ENCODE measurements at places on chromosomes 16 and 17.

DNA sequence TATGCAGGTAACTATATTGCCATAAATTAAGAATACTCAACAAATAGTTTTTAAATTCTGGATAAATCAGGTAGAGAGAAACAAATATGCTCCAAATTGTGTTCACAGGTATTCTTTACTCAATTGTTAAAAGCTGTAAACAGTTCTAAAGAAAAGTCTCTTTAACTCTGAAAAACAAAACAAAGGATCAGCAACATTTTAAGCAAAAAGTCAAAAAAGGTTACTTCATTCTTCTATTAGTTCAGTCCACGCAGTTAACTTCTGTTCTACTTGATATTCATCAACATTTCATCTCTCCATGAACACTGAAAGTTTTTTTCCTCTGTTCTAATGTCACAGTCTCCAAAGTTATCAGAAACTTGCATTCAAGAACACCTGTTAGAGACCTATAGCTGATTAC is 47.9 kb downstream of the SCPEP1 start:
- DNase-seq: no peak

DNA sequence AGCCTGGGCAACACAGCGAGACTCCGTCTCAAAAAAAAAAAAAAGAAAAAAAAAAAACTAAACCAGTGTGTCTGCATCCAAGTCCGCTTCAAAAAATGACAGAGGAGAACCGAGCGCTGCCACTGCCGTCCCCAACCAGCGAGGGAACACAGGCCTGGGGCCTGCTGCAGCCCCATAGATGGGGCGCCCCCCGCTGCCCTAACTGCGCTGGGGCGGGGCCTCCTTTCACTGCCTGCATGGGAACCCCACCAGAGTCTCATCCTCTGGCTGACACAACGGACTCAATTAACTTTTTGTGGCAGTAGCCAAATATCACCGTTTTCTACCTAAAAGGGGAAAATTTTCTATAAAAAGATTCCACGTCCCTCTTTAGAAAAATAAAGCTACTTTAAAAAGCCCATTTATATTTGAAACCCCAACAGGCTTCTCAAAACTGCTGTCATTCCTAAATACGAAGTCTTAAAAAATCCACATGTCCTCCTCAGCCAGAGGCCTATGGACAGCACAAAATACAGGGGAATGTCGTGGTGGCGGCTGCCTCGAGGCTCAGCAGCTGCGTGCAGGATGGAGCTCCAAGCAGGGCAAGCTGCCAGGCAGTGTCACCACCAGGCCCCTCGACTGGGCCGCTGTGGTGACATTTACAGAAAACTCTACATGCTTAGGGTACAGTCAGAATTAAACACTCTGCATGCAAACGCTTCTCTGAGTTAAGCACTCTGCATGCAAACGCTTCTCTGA is 30.3 kb downstream of the KLHDC4 start:
- DNase-seq: no peak

DNA sequence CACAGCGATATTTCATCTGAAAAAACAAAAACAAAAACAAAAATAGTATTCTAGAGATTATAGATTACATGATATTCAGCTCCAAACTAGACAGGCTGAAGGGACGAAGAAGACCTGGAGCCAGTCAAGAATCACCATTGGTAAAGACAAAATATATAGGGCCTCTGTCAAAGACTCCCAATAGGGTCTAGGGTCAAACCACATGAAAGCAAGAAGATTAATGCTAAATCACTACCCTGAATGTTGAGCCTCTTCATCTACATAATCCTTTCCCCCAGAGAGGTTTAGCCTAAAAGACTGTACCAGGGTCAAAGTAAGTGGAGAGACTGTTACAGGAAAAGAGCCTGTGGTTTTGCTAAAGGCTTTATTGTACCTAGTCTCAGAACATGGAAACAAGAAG is 10.8 kb upstream of the NME1 start:
- no peak for DNase-seq

DNA sequence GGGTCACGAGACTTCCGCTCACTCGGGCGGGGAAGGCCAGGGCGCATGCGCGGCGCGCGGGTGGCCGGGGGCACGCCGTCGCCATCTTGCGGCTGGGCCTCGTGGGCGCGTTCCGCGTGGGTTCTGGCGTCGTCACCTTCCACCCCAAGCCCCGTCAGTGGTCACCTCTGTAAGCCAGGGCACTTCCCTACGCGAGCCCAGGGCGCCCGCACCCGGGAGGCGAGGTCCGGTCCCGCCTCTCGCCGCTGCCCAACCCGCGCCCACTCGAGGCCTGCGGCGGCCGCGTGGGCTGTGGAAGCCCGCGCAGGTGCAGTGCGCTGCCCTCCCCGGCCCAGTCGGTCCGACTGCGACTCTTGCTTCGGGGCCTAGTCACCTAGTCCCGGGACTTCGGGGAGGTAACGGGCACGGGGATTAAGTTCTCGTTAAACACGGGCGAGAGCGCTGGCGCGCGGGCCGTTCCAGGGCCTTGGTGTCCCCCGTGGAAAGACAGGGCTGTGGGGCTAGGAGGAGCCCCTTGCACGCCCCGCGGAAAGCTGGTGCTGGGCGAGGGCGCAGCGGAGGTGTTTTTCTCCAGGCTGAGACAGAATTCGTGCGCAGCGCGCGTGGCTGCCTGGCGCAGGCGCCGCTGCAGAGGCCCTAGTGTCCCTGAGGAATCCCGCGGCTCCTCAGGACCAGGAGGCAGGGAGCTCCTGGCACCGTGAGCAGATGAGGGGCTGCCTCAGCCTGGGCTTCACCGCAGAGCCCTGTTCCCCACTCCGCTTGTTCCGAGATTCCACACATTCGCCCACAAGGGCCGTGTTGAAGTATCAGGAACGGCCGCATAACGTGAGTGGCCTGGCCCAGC is 472 bp upstream of the ARHGDIA start:
- DNase-seq: peak; percentile 94

DNA sequence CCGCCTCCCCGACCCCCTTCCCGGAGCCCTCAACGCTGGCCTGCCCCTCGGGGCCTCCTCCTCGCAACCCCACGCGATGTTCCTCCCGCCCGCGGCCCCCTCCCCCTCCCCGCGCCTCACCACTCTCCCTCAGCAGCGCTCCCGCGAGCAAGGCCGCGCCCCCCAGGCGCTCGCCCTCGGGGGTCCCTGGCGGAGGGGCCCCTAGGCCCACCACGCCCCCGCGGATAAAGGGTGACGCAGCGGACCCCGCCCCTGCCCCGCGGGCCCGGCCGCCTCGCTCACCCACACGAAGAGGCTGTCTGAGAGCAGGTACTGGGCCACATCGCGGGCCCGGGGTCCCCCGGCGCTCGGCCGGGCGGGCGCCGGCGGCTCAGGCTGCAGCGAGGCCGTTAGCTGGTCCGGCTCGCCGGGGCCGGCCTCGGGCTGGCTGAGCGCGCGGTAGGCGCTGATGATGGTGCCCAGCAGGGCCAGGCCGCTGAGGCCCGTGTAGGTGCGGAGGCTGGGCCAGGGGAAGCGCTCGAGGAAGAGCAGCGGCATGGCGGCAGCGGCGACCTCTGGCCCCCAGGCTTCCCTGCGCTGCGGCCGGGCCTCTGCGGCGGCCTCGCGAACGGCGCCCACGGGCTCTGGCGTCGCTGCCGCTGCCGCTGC is 430 bp downstream of the AMFR start:
- peak; percentile 58 for DNase-seq

GRCh38 chr16:46743232-46743719 is 4.9 kb downstream of the MYLK3 start:
- no peak for DNase-seq

DNA sequence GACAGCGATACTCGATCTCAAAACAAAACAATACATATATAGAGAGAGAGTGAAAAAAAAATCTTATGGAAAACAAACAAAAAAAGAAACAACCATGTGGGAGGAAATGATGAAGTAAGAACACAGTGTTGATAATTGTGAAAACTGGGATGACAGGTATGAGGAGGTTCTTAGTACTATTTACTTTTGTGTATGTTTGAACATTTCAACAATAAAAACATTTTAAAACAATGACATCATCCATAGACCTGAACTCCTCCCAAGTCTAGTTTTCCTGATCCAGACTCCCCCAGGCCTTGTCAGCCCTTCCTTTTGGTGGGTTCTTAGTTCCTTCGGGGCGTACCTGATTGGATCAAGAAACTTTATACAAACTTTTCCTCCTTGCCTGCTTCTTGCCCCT is 51.7 kb downstream of the CCDC42 start:
- DNase-seq: no peak

GRCh38 chr17:69643686-69644085 is 229.2 kb downstream of the MAP2K6 start:
- DNase-seq: no peak

GRCh38 chr16:3254309-3254708 is 2.1 kb downstream of the MEFV start:
- no peak for DNase-seq

DNA sequence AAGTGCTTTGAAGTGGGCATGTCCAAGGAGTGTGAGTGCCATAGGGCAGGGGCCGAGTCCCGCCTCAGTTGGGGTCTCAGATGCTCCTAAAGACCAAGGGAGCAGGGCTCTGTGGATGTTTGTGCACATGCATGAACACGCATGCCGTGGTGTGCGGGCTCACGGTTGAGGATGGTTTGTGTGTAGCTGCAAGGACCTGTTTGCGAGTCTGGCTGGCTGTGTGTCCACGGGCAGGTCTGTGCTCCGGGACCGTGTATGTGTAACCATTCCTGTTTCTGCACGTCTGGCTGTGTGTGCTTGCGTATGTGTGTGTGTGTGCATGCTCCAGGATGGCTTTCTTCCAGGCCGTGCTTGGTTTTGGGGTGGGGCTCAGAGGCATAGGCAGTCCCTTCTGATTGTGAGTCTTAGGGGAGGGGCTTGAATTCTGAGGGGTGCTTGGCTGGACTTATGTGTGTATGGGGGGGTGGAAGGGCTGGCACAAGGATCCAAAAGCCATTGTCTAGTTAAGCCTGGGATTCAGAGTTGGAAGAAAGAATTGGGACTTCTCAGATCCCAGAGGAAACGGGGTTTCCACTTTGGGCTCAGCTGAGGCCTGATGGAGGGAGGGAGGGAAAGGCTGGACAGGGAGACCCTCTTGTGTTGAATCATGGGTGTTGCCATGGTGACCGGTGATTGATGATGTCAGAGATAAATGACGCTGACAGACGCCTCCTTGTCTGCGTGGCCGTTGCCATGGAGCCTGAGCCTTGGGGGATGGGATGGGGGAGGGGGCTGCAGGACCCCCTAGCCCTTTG is 14.4 kb downstream of the GJD3 start:
- DNase-seq: peak; percentile 44

DNA sequence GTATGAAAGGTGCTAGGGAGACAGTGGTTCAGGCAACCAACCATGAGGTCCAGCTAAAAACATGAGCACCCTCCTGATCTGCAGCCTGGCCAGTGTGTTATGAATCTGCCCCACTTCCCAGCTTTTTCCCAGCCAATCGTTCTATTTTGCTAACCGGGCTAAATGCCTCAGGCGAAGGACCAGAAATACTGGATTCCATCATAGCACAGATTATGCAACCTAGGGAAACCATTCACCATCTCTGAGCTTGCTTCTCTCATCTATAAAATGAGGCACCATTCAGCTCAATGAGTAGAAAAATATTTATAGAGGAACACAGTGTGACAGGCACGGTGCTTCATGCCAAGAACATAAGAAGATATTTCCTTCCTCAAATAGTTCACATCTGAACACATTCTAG is 45.2 kb upstream of the NUDT7 start:
- no peak for DNase-seq

DNA sequence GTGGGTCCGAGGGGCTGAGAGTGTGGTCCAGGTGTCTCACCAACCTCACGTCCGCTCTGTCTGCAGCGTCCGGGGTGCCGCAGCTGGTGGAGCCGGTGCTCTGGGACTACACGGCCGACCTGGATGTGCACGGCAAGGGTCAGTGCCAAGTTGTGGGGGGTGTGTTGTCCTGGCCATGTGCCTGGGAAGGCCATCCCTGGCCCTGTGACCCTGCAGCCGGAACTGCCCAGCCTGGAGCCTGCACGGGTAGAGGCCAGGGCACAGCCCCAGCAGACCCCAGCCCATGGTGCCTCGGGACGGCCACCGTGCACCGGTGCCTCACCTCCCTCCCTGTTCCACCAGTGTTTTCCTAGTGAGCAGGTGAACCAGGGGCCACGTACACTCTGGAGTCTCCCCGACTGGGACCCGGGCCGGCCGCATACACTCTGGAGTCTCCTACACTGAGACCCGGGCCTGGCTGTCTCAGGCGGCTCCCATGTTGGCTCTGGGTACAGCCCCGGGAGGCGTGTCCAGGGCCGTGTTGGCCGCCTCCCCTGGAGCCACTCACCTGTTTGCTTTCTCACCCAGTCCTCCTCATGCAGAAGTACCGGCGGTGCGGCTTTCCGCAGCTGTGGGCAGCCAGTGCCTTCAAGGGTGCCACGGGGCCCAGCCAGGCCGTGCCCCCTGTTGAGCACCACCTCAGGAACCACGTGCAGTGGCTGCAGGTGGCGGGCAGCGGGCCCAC is 13.8 kb downstream of the CYBC1 start:
- no peak for DNase-seq

DNA sequence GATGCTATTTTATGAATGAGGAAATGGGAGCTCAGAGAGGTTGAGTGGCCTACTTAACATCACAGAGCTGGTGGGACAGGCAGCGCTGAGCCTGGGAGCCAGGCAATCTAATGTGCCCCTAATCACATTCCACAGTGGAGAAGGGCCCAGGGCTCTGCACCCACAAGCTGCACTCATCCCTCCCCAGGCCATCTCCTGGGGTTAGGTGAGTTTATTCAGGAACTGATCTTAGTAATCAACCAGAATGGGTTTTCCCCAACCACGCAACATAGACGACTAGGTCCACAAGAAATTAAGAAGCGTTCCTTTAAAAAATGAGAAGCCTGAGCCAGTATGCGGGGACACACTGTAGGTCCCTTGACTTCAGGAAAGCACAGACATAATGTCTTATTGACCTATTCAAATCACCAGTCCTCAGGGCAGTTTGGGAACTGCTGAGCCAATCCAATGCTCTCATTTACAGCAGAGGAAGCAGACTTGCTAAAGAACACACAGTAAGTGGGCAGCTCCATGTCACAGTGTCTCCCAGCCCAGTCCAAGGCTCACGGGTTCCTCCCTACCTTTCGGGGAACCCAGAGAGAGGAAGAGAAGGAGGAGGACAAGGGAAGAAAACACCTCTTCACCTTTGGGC is 2.3 kb downstream of the MPP3 start:
- no peak for DNase-seq

DNA sequence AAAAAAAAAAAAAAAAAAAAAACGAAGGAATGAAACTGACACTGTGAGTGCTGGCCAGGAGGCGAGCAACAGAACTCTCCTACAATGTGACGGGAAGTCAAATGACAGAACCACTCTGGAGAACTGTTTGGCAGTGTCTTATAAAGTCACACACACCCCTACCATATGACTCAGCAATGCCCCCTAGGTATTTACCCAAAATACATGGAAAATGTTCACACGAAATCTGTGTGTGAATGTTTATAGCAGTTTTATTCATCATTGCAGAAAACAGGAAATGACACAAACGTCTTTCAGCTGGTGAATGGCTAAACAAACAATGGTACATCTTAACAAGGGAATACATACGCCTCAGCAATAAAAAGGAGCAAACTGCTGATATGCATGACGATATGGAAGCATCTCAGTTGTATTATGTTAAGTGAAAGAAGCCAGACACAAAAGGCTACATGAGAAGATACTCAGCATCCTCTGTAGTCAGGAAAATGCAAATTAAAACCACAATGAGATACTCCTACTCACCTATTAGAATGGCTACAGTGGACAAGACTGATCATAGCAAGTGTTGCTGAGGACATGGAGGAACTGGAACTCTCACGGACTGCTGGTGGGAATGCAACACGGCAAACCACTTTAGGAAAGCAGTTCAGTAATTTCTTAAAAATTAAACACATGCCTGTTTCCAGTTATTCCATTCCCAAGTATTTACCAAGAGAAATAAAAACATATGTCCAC is 74.7 kb downstream of the TBC1D16 start:
- DNase-seq: no peak
